Epithelial cell of proximal tubule (primary cell): ENCODE measurements at places on chromosomes 1 and 21. TPM values are rescaled to one million over a fixed set of nuclear protein-coding genes. Genes with fewer than 3 reads are reported as not detected.

The TSACC gene
- total RNA-seq: 0.36 and 0.69 TPM in 2 replicates

The OR2G6 gene
- total RNA-seq: not detected in 2 replicates

GRCh38 chr1:245873068-245873467 is 634.0 kb downstream of the SMYD3 start:
- no peak for DNase-seq

DNA sequence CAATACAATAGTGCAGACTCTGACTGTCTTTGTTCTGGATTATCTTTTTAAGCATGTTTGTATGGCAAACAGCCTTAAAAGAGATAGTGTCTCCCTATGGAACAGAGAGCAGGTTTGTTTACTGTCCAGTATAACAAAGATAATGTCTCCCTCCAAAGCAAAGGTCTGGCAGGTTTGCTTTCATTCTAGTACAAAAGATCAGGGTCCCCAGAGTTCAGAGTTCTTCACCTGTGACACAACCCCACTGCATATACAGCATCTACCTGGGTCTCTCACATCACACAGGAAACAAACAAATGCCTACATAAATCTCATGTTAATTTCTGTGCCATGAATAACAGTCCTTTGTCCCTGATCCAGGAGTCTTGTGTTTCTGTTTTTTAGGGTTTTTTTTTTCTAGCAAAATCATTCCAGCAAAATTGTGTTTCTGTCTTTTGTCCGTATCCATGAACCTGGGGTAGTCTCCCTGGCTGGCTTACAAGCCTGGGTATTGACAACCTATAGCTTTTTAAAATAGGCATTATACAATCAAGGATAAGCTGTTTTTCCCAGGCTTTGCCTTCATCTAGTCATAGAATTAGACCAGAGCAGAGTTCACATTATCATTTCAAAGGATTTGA is 89.4 kb upstream of the PTBP2 start:
- DNase-seq: no peak

GRCh38 chr1:164689672-164690511 is 130.9 kb downstream of the PBX1 start:
- DNase-seq: no peak

The OR2L5 gene
- total RNA-seq: not detected in 2 replicates

- DNase-seq: no peak
Observed at GRCh38 chr1:193538680-193539079, 352.3 kb upstream of the B3GALT2 start.

- DNase-seq: no peak
Observed at GRCh38 chr1:20079661-20080305, 9.8 kb downstream of the PLA2G5 start.

- no peak for DNase-seq
Observed at GRCh38 chr1:208158640-208159554, 85.3 kb downstream of the PLXNA2 start.

- no peak for DNase-seq
Observed at GRCh38 chr21:36310016-36310415, 10.0 kb upstream of the MORC3 start.

DNA sequence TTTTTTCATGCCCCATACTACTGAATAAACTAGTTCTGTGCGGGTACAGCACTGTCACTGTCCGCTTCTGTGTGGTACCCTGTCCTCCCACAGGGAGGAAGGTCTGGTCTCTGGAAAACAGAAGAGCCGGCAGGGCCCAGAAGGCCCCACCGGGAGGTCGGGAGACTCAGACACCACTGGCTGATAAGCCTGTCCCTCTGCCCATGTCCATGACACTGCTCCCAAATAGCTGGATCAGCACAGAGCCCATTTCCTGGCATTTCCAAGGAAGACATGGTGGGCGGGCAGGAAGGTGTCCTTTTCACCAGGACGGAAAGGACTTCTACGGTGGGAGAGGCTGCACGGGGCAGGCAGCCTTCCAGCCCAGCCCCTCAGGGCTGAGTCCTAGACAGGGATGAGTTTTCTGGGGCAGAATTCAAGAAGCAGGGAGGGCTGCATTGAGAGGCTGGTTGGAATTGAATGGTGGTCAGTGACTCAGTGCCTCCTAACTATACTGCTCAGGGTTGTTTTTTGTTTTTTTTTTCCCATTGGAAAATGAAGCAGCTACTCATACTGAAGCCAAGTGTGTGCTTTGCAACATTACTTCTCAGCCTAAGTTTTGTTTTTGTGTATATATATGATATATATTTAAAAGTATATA is 7.1 kb downstream of the PSRC1 start:
- DNase-seq: no peak

The CLCA4 gene
- not detected in 2 replicates for total RNA-seq

DNA sequence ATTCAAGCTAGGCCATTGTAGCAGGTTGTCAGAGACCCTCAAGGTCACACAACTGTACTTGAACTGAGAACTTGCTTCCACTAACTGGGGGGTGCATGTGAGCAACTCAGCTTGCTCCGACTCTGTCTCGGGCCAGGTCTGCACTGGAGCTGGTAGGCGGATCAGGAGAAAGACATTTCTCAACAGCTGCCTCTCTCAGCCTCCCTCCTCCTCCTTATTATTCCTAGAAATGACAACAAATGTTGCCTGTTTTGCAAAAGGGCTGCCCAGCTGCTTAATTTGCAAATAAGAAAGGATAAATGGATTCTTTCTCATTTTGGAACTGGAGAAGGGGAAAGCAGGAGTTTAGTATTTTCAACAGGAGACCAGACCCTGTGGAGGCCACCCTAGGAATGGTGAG is 140.5 kb downstream of the RHOU start:
- no peak for DNase-seq

DNA sequence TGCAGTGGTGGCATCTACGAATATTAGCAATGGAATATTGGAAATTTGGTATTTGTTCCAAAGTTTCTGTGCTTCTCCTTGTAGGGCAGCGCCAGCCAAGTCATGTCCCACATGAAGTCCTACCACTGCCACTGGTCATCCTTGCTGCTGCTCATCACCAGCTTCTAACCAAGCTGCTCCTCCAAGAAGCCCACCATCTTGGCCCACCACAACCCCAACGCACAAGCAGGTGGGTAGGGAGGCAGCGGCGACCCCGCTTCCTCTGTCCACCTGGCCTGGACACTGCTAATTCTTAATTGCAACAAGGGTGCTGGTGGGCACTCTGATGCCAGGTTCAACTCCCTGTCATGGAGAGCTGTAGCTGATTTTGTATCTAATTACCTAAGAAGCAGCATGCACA is 291.2 kb upstream of the LYPLAL1 start:
- DNase-seq: no peak

GRCh38 chr1:164575356-164575886 is 16.4 kb downstream of the PBX1 start:
- no peak for DNase-seq

The CYP4Z1 gene
- not detected in 2 replicates for total RNA-seq

GRCh38 chr1:80202118-80202517 is 1195.6 kb upstream of the ADGRL4 start:
- DNase-seq: no peak

DNA sequence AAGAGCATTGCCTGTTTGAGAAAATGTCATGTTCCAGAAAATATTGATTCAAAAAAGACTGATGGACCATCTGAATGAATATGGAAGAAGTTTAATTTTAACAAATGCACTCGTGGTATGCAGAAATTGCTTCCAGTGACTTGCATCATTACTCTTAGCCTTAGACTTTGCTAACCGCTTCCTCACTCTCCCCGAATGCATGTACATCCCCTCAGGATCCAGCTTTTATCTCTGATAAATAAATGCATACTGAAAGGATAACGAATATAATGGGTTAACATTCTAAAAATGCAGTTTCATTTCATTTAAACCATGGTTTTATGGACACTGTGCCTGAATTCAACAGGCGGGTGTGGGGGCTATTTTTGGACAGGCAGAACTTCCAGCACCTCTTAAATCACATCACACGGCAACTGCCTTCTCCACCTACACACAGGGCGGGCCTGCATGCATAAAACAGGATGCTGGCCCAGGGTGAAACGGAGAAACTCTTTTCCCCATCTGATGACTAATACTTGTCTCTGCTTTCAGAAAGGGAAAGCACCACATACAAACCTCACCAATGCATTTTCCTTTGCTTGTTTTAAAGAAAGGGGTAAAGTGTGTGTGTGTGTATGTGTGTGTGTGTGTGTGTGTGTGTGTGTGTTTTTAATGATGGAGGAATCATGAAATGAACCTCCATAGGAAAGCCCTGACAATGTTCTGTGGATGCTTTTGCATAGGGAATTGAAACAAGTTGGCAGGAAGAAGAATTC is 48.7 kb downstream of the SPAG17 start:
- no peak for DNase-seq

GRCh38 chr1:214582289-214582891 is 20.6 kb upstream of the CENPF start:
- DNase-seq: no peak

- no peak for DNase-seq
Observed at GRCh38 chr1:213082420-213083111, 31.5 kb downstream of the RPS6KC1 start.

GRCh38 chr1:39919545-39919944 is 17.8 kb upstream of the MYCL start:
- peak; percentile 30 for DNase-seq

The FCGR3A gene
- not detected in 2 replicates for total RNA-seq

- no peak for DNase-seq
Observed at GRCh38 chr1:7174561-7174960, 389.3 kb downstream of the CAMTA1 start.

The AKNAD1 gene
- total RNA-seq: not detected in 2 replicates

DNA sequence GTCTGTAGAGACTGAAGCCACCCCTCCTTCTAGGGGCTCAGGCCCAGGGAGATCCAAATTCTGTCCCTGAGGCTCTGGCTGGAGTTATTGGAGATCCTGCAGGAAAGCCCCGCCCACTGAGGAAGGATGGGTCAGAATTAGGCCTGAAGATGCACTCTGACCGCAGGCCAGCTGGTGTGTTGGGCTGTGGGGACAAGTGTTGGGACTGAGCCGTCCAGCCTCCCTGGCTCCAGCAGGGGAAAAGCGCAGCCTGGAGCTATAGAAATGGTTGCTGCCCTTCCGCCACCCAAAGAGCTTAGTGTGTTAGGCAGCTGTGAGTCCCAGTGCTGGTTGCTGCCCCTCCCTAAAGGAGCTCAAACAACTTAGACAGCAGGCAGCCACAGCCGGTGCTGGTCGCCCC is 33.0 kb upstream of the PRRX1 start:
- no peak for DNase-seq

DNA sequence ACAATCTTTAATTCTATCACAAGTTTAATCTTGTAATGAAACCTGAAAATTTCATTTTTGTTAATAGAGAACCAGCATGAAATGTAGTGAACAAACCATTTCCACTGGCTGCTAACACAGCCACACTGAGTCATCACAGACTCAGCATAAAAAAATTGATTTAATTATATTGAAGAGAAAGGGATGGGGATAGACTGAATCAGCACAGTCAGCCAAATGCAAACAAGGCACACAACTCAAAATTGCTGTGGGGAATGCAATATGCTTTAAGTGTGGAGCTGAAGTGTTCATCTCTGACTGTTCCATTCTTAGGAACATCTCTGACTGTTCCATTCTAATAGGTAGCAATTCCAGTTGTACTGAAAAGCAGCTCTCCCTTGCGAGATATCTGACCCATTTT is 299.8 kb downstream of the MRPL39 start:
- no peak for DNase-seq

GRCh38 chr1:67880056-67880601 is 46.9 kb upstream of the GNG12 start:
- no peak for DNase-seq

- no peak for DNase-seq
Observed at GRCh38 chr1:229067546-229067945, 203.4 kb upstream of the RAB4A start.

The CFAP74 gene
- not detected in 2 replicates for total RNA-seq

DNA sequence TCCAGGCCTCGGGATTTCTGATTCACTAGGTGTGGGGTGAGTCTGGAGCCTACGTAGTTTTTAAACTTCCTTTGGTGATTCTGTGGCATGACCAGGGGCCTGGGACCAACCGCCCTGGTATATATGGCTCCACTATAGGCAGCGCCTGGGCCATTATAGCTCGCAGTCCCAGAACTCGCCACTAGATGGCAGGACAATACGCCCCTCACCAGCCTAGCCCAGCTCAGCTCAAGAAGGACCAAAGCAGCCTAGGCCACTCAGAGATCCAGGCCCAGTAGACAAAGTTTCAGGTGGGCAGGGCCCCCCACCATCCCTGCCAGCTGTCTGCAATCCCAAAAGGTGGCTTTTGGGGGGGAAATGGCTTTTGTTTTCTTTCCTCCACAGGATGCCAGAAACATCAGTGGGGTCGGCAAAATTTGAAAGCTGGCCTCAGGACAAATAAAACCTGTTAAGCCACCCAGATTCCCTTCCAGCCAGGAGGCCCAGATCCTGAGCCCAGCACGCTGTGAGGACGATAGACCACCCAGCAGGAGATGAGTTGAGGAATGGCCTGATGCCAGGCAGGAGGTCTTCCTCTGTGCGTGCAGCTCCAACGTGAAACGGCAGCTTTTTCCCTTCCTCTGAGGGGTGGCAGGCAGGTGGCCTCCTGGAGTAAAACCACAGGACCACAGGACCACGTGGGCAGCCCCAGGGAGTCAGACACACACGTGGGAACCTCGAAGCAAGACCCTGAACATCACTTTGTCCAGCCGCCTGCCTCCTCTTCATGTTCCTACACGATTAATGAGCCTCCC is 24.8 kb upstream of the TMEM51 start:
- no peak for DNase-seq

The SPAG17 gene
- total RNA-seq: 0.14 and 1.2 TPM in 2 replicates

DNA sequence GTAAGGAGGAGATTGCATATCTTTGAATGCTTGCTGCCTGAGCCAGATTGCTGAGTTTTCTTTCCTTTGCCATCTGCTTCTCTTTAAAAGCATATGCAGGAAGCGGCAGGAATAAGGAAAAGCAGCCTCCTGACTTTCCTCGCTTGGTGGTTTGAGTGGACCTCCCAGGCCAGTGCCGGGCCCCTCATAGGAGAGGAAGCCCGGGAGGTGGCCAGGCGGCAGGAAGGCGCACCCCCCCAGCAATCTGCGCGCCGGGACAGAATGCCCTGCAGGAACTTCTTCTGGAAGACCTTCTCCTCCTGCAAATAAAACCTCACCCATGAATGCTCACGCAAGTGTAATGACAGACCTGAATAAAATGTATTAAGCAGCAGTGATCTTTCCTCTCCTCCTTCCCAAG is 1.5 kb downstream of the CORT start:
- DNase-seq: no peak

DNA sequence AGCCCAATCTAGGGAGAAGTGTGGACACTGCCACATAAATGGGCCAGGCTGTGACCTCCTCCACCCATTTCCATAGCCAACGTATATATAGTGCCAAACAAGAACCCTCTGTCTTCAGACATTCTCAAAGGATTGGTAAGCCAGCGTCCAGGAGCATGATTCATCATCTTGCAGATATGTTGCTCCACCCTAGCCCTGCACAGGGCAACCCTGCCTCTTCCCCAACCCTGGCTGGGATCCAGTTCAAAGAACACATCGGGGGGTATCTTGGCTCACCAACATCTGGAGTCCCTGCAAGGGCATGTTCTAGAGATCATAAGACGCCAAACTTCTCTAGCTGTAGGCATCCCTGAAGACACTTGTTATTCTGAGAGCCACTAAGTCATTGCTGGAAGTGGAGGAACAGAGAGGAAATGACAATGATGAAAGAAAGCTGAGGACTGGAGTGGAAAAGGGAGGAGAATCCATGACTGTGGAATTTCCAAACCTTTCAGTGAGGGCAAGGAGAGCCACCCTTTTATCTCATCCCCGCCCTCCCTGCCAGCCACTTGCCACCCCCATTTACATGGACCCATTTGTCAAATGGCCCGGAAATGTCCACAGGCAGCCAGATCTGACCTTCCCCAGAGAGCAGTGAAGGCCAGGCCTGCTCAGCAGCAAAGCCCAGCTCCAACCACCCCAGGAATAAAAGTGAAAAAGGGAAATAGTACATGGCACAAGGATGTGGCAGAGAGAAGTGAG is 144.1 kb upstream of the CTTNBP2NL start:
- DNase-seq: no peak
